ENCODE measurements at places on chromosomes 11 and 22.

GRCh38 chr22:28835630-28836189 is 35.3 kb upstream of the XBP1 start:
- no peak for DNase-seq

- no peak for DNase-seq
These were observed 2.0 kb upstream of the TNRC6B start for GRCh38 chr22:40175611-40176244.

- DNase-seq = no peak
These were observed 6.1 kb downstream of the TMEM86A start for GRCh38 chr11:18704698-18705097.

DNA sequence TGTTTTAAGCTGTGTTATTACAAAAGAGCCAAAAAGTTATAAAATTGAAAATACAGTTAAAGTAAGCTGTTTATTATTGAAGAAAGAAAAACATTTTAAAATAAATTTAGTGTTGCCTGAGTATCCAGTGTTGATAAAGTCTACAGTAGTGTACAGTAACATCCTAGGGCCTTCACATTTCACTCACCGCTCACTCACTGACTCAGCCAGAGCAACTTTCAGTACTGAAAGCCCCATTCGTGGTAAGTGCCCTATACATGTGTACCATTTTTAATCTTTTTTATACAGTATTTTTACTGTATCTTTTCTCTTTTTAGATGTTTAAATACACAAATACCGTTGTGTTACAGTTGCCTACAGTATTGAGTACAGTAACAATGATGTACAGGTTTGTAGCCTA is 35.0 kb downstream of the POLD3 start:
- DNase-seq = no peak

DNA sequence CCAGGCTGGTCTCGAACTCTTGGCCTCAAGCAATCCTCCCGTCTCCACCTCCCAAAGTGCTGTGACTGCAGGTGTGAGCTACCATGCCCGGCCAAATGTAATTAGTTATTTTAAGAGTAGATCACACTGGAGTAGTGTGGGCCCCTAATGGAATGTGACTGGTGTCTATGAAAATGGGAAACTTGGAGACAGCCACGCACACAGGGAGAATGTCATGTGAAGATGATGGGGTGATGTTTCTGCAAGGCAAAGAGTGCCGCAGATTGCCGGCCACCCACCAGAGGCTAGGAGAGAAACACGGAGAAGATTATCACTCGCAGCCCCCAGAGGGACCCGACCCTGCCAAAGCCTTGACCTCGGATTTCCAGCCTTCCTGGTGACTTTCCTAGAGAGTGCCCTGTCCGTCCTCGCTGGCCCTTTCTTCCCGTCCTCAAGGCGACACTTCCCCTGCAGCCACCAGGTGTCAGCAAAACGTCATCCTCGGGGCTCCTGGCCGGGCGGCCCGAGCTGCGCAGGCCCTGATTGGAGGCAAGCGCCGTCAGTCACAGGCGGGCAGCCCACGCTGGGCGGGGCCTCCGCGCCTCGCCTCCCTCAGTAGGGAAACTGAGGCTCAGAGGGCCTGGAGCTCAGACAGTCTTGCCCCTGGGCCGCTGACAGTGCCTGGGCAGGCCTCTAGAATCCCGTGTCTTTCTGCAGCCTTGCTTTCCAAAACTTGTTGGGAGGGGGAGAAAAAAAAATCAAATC is 16.3 kb downstream of the CRYBB2 start:
- DNase-seq = peak; percentile 77

- peak; percentile 88 for DNase-seq
These were observed 26.3 kb upstream of the GNB1L start for GRCh38 chr22:19880786-19881569.

GRCh38 chr11:33449798-33450197 is 192.6 kb downstream of the HIPK3 start:
- peak; percentile 89 for DNase-seq

DNA sequence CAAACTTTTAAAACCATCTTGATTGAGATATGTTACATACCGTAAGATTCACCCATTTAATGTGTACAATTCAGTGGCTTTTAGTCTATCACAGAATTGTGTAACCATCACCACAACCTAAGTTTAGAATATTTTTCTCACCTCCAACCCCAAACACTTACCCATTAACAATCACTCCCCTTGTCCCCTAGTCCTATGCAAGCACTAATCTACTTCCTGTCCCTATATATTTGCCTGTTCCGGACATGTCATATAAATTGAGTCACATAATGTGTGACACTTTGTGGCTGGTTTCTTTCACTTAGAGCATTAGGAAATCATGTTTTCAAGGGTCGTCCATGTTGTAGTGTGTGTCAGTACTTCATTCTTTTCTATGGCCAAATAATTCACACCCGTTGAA is 38.8 kb downstream of the RASSF10 start:
- DNase-seq = no peak

DNA sequence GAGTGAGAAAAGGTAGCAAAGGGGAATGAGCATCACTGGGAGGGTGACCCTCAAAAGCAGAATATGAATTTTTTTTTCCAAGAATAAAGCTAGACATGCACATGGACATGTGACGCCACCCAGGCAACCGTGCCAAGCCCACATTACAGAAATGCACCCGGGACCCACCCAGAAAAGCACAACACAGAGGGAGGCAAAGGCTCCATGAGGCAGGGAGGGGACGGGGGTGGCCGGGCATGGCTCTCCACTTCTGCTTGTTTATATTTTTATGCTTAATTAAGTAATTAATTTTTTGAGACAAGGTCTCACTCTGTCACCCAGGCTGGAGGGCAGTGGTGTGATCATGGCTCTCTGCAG is 1524.3 kb downstream of the BRD1 start:
- no peak for DNase-seq

DNA sequence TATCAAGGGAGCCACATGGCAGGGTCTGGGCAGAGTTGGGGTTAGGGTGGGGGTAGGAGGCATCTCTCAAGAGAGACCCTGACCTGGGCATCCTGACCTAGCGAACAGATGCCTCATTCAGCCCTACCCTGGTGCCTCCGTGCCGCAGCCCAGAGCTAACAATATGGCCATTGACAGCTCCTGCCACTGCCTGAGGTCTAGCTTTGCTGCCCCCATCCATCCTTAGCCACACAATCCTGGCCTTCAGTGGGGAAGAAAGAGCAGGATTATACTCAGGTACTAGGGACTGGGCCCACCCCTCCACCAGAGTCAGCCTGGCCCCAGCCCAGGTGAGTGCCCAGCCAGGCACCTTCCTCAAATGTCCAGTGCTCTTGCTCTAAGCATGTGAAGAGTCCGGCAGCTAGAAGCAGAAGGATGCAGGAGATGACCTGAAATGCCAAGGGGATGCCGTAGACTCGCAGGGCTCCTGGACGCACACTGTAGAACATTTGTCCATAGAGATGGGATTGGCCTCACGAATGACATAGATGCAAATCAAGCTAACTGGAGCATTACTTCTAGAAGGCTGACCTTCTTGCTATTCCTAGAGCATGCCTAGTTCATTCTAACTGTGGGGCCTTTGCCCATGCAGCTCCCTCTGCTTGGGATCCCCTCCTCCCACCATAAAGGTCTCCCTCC is 13.3 kb upstream of the SERPINH1 start:
- DNase-seq = no peak

- DNase-seq = peak; percentile 5
These were observed 439 bp downstream of the SPA17 start for GRCh38 chr11:124674168-124674517.

DNA sequence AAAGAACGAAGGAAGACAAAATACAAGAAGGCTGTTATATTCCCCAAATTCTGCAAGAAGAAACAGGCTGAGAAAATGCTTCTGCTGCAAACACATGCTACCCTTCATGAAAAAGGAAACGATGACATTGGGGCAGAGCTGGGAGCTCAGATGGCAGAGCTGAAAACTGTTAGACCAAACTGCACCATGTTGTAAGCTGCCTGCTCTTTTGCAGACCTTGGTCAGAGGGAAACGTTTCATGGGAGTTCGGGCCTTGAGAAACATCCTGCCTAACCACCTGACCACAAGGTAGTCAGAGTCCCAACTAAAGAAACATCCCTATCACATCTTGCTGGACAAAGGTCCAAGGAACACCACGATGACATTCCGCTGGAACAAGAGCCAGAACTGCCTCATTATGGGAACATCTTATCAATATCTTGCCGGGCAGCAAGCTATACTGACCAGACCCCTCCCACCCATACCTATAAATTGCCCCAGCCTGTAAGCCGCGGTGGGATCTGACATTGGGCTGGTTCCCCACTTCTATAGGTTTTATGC is 110.7 kb upstream of the CTSC start:
- no peak for DNase-seq

GRCh38 chr11:37710031-37710430 is 1112.0 kb upstream of the RAG2 start:
- peak; percentile 91 for DNase-seq

- DNase-seq = no peak
These were observed 39.0 kb downstream of the PDGFD start for GRCh38 chr11:104124979-104125378.

DNA sequence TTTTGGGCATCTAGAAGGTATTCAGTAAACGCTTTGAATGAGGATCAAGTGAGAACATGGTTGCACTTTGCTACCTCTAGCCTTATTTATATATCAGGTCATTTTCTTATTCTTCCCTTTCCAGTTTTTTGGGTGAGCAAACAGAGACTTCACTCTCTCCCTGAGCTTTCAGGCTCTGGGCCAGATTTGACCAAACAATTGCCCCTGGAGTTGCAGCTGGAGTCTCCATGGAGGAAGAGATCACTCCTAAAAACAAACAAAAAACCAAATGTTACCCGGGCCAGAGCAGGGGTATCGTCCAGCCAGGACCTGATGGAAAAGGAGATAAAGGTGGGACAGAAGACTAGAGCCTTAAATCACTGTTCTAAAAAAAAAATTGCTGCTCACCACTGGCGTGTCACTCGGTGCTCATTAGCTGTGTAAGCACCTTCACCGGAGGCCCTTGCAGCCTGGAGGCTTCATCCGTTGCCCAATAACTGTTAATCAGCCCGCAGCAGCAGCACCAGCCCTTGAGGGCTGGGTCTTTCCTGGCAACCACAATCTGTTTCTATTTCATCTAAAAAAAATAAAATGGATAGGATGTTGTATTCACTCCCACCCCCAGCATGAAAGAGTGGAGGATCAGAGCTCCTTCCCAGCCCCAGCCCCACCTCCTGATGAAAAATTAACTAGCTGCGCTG is 125.0 kb downstream of the PKNOX2 start:
- DNase-seq = no peak

- no peak for DNase-seq
These were observed 21.9 kb downstream of the HSPA8 start for GRCh38 chr11:123040111-123040432.

DNA sequence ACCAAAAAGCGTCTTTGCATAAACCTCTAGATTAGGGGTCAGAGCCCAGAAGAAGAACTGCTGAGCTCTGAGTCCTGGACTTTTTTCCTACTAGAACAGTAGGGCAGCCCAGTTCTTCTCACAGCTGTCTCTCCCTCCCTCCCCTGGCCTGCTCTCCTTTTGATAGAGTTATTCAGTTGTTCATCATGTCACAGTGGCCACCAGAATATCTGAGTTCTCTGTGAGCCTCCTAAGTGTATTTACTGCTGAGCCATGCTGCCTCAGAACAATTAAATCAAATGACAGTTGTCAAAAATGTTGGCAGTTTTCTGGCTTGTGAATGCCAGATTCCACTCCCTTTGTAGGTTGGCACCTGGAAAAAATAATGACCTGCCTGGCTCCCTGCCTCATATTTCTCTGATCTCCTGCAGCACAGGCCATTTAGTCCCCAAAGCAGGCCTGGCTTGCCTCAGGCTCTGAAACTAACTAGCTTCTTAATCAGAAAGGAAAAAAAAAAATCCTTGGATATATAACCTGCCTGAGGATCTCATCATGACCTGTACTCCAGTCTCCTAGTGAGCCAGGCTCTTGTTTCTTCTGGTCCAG is 377.4 kb upstream of the LARGE1 start:
- no peak for DNase-seq

GRCh38 chr11:116579857-116580727 is 192.7 kb downstream of the BUD13 start:
- no peak for DNase-seq

- DNase-seq = peak; percentile 21
These were observed 619 bp downstream of the MSANTD2 start for GRCh38 chr11:124799348-124800225.

- peak; percentile 77 for DNase-seq
These were observed 17.9 kb downstream of the CRELD2 start for GRCh38 chr22:49936018-49936972.

- no peak for DNase-seq
These were observed 5.1 kb upstream of the MYEOV start for GRCh38 chr11:69288883-69289242.

DNA sequence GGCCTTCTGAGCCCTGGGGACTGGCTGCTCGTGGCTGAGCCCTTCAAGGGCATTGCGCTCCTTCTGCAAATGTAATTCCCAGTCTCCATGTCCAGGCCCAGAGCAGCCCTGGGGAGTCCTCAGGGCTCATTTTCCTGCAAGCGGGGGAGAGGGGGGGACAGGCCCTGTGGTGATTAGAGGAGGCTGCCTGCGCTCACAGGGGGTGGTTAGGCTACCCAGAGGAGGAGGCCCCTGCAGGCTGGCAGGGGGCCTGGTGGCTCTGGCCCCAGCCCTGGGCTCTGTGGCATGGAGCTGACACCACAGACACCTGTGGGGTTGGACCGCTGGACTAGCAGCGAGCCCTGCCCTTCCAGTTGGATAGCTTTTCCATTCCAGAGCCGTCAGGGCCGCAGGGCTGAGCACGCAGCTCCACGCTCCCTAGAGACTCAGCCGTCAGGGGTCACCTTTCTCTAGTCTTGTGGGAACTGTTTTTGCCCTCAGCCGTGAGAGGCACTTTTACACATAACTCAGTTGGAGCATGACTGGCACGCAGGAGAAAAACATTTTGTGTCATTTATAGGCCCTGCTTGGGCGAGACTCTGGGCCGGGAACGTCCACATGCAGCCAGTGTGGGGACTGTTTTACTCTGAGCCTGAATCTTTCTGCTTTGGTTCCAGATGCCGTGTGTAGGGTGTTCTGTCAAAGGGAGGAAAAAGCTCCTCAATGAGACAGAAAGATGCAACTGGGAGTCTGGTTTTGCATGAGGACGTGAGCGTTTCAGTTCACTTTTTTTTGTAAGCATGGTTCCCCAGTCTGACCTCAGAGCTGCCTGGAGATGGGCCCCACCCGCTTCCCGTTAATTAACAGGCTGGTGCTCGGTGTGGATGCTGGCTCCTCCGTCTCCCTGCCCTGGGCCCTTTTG is 58.1 kb downstream of the LRP5 start:
- peak; percentile 12 for DNase-seq

Measured in fibroblast of lung (primary cell).